Cortex of kidney (tissue), 1 donor: ENCODE measurements at places on chromosomes 4 and X.

GRCh38 chr4:140707325-140707724 is 48.9 kb downstream of the TBC1D9 start:
- no peak for DNase-seq

DNA sequence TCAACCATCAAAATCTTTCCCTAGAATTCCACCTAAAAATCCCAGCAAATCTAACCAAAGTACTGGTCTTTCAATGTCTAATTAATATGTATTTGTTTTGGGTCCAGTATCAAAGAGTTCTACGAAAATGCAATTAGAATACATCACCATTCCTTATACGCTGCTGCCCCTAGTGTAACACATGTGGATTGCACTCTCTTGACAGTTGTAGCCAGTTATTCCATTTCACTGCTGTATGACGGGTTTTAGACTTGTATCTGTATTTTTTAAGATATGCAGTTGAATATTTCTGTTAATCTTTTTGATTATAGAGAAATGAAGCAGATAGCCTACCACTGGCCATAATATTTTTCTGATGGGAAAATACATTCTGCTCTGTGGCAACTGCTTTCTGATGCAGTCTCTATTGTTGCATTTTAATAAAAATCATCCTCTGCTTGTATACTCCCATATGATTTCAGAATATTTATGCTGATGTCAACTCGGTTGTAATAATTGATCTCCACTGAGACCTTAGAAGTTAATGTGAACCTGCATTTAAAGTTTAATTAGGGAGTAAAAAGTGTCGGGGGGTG is 17.1 kb upstream of the PAGE2B start:
- DNase-seq = no peak

- no peak for DNase-seq
Measured at GRCh38 chr4:22595684-22596083, 79.8 kb upstream of the ADGRA3 start.

- DNase-seq = no peak
Measured at GRCh38 chrX:80317646-80318045, 102.6 kb upstream of the TENT5D start.
